NCI-H1048 (cell line): ENCODE measurements at places on chromosomes 11 and 22.

- DNase-seq: no peak
Measured at GRCh38 chr11:12235553-12235946, 125.2 kb downstream of the MICAL2 start.

DNA sequence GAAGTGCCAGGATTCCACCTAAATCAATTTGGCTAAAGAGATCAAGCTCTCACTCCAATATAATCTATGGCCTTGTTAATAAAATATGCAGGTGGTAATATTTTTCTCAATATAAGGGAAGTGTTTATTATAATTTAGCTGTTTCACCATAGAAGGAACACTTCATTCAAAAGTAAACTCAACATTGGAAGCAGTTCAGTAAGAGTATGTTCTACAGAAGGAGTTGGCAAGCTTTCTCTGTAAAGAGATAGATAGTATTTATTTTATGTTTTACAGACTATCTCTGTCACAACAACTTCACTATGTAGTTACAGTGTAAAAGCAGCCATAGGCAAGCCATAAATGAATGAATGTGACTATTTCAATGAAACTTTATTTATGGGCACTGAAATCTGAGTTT, 313.6 kb upstream of the ANO3 start:
- no peak for DNase-seq

GRCh38 chr11:44248109-44248508, 61.8 kb downstream of the ALX4 start:
- DNase-seq: no peak

DNA sequence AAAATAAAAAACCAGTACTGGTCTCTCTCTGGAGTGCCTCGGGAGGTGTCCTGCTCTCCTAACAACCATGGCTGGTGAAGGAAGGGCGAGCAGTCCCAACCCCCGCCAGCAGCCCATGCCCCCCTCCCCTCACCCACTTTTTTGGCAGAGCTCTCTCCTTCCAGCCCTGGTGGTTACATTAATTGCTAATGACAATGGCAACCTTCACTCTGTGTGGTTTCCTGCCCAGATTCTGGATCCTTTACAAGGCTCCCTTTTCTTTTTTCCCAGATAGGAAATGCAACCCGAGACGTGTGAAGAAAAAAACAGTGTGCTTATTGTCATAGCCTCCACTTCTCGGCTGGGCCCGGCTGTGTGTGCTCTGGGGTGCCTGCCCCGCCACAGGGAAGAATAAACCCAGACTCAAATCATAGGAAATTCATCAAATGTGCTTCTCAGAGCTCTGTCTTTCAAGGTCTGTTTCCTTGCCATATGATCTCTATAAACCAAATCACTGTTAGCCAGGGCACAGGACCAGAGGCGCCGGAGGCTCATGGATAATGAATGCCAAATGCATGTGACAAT, 513.0 kb downstream of the SOX6 start:
- DNase-seq: peak; percentile 12

DNA sequence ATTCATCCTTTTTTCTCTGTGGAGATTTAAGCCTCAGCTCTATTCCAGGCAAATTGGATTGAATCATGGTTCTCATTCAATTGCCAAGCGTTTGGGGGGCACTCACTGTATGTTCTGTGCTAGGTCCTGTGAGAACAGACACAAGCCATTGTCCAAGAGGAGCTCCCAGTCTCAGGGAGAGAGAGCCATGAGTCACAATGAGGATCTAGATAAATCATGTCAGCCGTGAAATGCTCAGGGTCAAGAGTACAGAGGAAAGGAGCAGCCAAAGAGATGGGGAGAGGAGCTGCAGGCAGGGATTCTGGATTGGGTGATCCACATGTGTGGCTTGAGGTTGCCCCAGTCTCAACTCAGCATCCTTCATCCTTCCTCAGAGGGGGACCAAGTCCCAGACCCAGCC, 93.6 kb downstream of the FEZ1 start:
- no peak for DNase-seq

GRCh38 chr11:47399860-47400767, 8.3 kb upstream of the SLC39A13 start:
- no peak for DNase-seq

GRCh38 chr11:115317277-115318185, 186.7 kb downstream of the CADM1 start:
- no peak for DNase-seq

DNA sequence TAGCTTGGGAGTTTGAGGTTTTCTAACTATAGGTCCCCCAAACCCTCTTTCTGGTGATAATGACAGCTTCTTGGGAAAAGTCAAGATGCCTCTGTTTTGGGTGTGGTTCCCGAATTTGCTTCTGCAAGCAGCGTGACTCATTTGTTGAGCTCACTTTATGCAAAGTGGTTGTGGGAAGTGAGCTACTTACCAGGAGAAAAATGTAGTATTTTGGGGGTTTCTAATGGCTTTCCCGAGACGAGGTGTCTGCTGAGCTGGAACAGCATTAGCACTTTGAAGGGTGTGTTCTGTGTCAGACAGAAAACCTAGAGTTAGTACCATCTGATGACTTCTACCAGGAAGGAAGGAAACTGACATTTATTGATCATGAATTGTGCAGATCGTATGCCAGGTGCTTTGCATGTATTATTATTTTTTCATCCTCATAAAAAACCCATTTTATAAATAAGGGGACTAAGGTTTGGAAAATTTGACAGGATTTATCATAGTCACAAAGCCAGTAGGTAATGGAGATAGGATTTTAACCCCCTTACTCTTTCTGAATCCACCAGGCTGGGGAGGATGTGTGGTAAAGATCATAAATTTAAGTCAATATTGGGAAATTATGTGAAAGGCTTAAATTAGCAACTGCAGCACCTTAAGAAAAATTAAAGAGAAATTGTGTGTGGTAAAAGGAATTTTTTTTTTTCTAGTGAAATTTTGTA, 108.8 kb upstream of the CD44 start:
- DNase-seq: no peak

GRCh38 chr11:110928391-110928790, 216.2 kb upstream of the ARHGAP20 start:
- no peak for DNase-seq

DNA sequence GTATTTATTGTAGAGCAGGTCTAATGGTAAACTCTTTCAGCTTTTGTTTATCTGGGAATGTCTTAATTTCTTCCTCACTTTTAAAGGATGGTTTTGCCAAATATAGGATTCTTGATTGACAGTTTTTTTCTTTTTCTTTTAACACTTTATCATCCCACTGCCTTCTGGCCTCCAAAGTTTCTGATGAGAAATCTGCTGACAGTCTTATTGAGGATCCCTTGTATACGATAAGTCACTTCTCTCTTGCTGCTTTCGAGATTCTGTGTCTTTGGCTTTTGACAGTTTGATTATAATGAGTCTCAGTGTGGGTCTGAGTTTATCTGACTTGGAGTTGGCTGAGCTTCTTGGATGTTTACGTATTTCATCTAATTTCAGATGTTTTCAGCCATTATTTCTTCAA, 6.7 kb upstream of the TSKU start:
- DNase-seq: no peak

GRCh38 chr11:129945373-129945772, 50.0 kb upstream of the NFRKB start:
- DNase-seq: no peak

DNA sequence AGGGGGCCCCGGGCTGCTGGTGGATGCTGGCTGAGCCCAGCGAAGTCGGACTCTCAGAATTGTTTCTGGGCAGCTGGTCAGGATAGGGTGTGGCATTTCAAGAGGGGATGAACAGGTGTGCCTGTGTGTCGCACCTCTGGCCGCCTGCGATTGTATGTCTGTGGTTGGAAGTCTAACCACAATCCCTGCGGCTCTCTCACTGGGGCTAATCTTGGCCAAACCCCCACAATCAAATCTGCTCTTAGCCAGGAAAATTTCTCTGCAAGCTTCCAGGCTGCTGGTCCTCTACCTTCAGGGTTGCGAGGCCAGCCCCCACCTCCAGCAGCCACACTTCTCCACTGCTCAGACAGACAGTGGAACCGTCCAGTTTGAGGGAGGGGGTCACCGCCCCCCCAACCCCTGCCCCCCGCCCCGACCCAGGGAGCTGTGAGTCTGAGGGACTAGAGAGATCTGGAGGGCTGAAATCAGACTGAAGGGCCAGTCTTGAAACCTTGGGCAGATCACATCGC, 953 bp downstream of the ATG16L2 start:
- DNase-seq: no peak

DNA sequence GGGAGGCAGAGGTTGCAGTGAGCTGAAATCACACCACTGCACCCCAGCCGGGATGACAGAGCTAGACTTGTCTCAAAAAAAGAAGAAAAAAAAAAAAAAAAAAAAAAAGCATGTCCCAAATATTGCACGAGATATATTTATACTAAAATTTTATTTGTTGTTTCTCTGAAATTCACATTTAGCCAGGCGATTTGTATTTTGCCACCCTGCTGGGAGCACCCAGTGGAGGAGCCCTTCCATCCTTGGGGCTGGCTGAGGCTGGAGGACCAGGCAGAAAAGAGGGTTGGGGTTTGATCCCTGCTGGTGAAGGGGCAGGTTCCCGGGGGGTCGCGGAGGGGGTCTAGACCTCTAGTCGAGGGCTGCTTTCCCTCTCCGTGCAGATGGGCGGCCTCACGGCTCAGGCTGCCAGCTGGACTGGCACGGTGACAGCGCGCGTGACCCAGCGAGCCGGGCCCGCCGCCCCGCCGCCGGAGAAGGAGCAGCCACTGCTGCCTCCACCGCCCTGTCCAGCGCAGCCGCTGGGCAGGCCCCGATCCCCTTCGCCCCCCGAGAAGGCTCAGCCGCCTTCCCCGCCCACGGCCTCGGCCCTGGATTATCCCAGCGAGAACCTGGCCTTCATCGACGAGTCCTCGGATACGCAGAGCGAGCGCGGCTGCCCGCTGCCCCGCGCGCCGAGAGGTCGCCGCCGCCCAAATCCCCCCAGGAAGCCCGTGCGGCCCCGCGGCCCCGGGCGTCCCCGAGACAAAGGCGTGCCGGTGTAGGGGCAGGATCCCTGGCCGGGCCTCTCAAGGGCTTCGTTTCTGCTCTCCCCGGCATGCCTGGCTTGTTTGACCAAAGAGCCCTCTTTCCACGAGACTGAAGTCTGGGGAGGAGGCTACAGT, 952 bp upstream of the CATSPERZ start:
- DNase-seq: no peak

DNA sequence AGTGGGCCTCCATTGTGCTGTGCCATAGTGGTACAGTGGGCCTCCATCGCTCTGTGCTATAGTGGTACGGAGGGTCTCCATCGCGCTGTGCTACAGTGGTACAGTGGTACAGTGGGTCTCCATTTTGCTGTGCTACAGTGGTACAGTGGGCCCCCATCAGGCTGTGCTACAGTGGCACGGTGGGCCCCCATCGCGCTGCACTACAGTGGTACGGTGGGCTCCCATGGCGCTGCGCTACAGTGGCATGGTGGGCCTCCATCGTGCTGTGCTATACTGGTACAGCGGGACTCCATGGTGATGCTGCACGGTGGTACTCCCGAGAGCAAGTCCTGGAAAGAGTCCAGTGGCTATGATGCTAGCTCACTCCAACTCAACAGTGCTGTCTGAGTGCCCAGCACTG, 51.8 kb downstream of the SCUBE1 start:
- DNase-seq: no peak

DNA sequence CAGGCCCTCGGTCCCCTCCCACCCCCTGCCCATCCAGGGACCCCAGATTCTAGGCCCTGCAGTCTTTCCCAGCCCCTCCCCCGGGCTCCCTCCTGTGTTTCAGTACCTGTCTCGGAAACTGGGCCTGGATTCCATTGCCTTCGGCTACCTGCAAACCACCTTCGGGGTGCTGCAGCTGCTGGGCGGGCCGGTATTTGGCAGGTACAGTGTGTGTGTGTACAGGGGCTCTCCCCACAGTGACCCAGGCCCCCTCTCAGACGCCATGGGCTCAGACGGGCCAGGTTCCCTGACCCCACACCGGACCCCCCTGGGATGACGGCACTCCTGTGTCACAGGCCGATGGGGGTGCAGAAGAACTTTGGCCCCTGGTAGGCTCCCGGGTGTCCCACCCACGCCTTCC, 21.1 kb downstream of the PHLDA2 start:
- DNase-seq: no peak

- DNase-seq: no peak
Measured at GRCh38 chr11:86940122-86940777, 14.9 kb downstream of the FZD4 start.

DNA sequence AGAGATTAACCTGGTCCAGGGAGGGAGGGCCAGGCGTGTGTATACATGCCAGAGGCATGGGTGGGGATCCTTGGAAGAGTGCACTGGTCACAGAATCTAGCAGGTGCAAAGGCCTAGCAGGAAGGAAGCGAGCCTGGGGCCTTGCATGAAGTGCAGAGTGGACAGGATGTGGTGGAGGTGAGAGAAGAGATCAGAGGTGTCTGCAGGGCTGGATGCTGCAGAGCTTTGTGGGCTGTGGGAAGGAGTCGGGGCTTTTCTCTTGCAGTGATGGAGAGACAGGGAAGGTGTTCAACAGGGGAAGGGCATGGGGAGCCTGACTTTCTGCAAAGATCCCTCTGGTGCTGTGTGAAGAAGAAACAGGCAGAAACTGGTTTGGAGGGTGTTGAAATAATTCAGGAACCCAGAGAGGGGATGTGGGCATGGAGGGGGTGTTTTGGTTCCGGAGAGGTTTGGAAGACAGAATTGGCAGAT, 2.5 kb upstream of the TPST2 start:
- no peak for DNase-seq

GRCh38 chr11:132941024-132941646, 591.2 kb downstream of the OPCML start:
- DNase-seq: no peak

DNA sequence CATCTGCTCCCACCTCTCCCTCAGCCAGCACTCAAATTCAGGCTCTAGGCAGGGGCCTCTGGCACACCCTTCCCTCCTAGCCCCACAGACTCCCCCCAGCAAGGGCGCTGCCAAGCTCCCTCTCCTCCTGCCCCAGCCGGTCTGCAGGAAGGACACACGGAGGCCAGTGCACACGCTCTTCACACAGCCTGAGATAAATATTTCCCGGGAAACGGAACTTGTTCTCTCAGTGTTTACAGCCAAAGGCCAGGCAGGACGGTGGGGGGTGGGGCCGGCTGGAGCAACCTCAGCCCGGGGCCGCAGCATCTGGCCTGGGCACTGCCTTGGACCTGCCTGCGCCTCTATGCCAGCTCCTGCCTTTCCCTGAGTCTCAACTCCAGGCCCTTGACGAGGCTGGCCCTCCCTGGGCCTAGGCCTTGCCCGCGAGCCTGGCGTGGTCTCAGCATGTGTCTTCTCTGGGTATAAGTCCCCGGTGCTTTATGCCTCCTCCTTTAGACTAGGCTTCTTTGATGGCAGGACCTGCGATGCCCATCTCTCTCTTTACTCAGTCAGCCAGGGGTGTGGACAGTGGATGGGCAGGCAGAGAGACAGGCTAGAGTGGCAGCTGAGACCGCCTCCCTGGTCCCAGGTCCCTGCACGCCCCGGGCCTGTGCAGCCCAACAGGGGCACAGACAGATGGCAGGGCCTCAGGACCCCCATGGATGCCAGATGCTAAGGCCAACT, 48.4 kb downstream of the PDE2A start:
- no peak for DNase-seq
